Pericardium fibroblast (primary cell): ENCODE measurements at places on chromosomes 2 and 18. TPM values are rescaled to one million over a fixed set of nuclear protein-coding genes. Genes with fewer than 3 reads are reported as not detected.

GREB1L gene
- 1.3 and 11.2 TPM in 2 replicates for total RNA-seq

NT5DC4 gene
- not detected in 2 replicates for total RNA-seq

TMEM169 gene
- 0.43 and 1.5 TPM in 2 replicates for total RNA-seq

ZNF385B gene
- not detected in 2 replicates for total RNA-seq

BCL11A gene
- total RNA-seq: 0.12 and 1.3 TPM in 2 replicates

TP53I3 gene
- total RNA-seq: 51.0 and 52.5 TPM in 2 replicates

FSHR gene
- total RNA-seq: not detected in 2 replicates

POTEC gene
- not detected in 2 replicates for total RNA-seq
